Mesangial cell (primary cell): ENCODE measurements at places on chromosomes 7 and 10. TPM values are rescaled to one million over a fixed set of nuclear protein-coding genes. Genes with fewer than 3 reads are reported as not detected.

Gene HGF
- 0.16 TPM in 1 of 2 replicates, not detected in the other for total RNA-seq

Gene SLC12A9
- 24.4 and 26.5 TPM in 2 replicates for total RNA-seq

Gene EN2
- total RNA-seq, result not detected in 2 replicates

Gene CDH23
- total RNA-seq, result under 0.01 and 0.13 TPM in 2 replicates

Gene FAM180A
- not detected in 2 replicates for total RNA-seq

Gene HOXA13
- total RNA-seq, result not detected in 2 replicates

Gene SDK1
- total RNA-seq, result 5.9 and 9.3 TPM in 2 replicates

Gene DPYSL4
- total RNA-seq, result 0.98 and 5.3 TPM in 2 replicates

Gene SPAG6
- 0.63 TPM in 1 of 2 replicates, not detected in the other for total RNA-seq

Gene ANXA7
- 101 and 106 TPM in 2 replicates for total RNA-seq

Gene TAS2R41
- total RNA-seq, result not detected in 2 replicates

Gene FAM25C
- not detected in 2 replicates for total RNA-seq

Gene SLC13A4
- total RNA-seq, result not detected in 2 replicates

Gene AKR1C3
- total RNA-seq, result 2.9 and 21.0 TPM in 2 replicates

Gene LRRD1
- total RNA-seq, result not detected in 2 replicates

Gene PDIA4
- total RNA-seq, result 157 and 292 TPM in 2 replicates

Gene MYH16
- total RNA-seq, result 1.1 TPM in 1 of 2 replicates, not detected in the other
